Left lobe of liver (tissue), 2 donors: ENCODE measurements at places on chromosomes 4 and X. TPM values are rescaled to one million over a fixed set of nuclear protein-coding genes. Genes with fewer than 3 reads are reported as not detected.

SLC4A4 gene
- 24.6 TPM for total RNA-seq

ART3 gene
- total RNA-seq = not detected

IDH3G gene
- 25.4 TPM for total RNA-seq

ANOS1 gene
- 0.25 TPM for total RNA-seq
